ENCODE measurements at places on chromosomes 1 and 21.

GRCh38 chr1:93468662-93469061, 20.7 kb downstream of the FNBP1L start:
- DNase-seq = no peak

GRCh38 chr1:214337511-214337910, 56.6 kb downstream of the SMYD2 start:
- DNase-seq = no peak

DNA sequence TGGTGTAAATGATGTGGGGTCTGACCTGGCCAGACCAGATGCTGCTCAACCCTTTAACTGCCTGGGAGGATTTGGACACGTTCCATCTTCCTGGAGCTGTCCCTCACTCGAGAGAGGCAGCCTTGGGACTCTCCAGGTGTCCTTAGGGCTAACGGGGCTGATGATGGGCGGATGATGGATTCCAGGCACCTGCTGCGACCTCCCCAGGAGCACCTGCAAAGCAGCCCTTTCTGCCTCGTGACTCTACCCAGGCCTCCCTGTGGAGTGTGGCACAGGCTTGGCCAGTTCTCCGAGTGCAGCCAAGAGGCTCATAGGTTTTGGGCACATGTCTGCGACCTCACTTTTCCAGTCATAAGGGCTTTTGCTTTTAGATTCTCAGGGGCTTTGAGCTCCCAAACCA, 12.3 kb upstream of the TRIM17 start:
- no peak for DNase-seq

DNA sequence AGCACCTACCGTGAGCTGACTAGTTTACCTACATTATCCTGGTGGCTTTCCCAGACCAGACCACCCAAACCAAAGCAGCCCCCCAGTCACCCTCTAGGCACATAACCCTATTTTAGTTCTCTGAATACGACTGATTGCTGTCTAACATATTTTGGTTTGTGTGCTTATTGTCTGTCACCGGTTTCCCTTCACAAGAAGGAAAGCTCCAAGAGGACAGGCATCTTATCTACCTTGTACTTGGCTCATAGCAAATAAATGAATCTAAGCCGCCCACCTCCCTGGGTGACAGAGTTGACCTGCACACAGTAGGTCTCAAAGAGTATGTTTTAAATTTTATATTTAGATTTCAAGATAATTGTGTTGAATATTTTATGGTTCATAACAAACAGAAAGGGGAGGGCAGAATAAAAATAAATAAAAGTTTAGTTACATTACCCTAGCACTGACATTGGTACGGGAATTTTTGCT, 904 bp upstream of the PRDX6 start:
- DNase-seq = no peak

DNA sequence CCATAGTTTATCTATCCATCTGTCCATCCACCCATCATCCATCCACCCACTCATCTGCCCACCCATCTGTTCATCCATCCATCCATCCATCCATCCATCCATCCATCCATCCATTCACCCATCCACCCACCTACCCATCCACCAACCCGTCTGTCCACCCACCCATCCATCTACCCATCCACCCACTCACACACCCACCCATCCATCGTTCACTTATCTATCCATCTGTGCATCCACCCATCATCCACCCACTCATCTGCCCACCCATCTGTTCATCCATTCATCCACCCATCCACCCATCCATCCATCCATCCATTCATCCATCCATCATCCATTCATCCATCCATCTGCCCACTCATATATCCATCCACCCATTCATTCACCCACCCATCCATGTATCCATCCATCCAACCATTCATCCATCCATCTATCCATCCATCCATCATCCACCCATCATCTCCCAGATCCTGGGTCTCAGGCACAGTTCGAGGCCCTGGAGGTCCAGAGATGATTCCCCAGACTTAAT, 88.2 kb upstream of the WNT4 start:
- DNase-seq = no peak

- no peak for DNase-seq
Measured at GRCh38 chr1:59499943-59500569, 203.2 kb downstream of the FGGY start.

GRCh38 chr1:96234299-96234698, 487.3 kb upstream of the PTBP2 start:
- DNase-seq = no peak
